Upper lobe of right lung (tissue), 1 donor: ENCODE measurements at places on chromosomes 11 and 22. TPM values are rescaled to one million over a fixed set of nuclear protein-coding genes. Genes with fewer than 3 reads are reported as not detected.

Gene MPZL3
- total RNA-seq = 11.8 TPM

Gene BEST1
- 9.6 TPM for total RNA-seq

Gene SESN3
- total RNA-seq = 43.5 TPM

GRCh38 chr11:121330614-121331435, 38.3 kb downstream of the SC5D start:
- H3K36me3 ChIP-seq = no peaks in the 10 kb centered on the region
- H3K4me3 ChIP-seq = no peak overlapping the region
- no peak for DNase-seq
- H3K27ac ChIP-seq = no peak overlapping the region
- H3K27me3 ChIP-seq = peaks cover 7% of the 10 kb centered on the region

GRCh38 chr11:29161191-29161590, 855.6 kb downstream of the KCNA4 start:
- H3K4me1 ChIP-seq = no peaks in the 10 kb centered on the region
- no peak overlapping the region for H3K4me3 ChIP-seq
- no peak overlapping the region for H3K27ac ChIP-seq
- H3K36me3 ChIP-seq = no peaks in the 10 kb centered on the region

DNA sequence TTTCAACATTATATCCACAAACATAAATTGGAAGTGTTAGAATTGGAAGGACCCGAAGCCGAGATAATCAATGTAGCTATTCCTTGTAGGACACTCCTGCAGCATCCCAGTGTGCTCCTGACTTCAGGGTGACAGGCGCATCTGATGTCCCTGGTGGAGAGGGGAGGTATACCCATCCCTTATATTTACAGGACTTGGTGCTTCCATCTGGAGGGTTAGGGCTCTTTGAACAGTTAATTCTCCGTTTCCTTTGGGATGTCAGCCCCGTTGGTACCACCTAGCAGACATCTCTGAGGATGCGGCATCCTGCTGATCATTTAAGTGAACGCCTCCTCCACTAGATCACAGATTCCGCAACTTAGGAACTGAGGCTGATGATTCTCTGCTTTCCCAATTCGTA, 451.3 kb downstream of the OPCML start:
- no peak overlapping the region for H3K4me3 ChIP-seq
- peaks cover 5% of the 10 kb centered on the region for H3K4me1 ChIP-seq
- H3K36me3 ChIP-seq = no peaks in the 10 kb centered on the region
- no peak for DNase-seq
- H3K27ac ChIP-seq = no peak overlapping the region

DNA sequence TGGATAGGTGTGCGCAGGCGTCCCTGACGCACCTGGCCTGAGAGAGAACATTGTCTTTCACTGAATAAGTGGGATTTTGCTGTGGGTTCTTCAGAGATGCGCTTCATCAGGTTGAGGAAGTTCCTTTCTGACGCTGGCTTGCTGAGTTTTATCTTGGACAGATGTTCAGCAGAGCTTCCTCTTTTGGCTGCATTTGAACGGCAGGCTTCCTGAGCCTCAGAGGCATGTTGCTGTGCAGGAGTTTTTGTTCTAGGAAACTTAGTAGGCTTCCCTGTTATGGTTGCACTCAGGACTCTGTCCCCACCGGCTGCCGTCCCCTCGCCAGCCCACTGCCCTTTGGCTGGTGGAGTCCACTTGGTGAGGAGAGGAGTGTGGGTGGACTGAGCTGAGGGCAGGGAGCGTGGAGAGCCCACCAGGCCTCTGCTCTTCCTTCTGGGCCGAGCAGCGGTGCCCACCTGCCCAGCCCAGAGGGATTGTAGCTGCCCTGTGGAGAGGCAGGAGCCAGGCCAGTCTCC, 17.2 kb downstream of the FRMD8 start:
- H3K4me1 ChIP-seq = peaks cover 9% of the 10 kb centered on the region
- no peak for DNase-seq
- no peak overlapping the region for H3K4me3 ChIP-seq
- peaks cover 79% of the 10 kb centered on the region for H3K36me3 ChIP-seq

- H3K4me1 ChIP-seq = peaks cover 20% of the 10 kb centered on the region
- no peaks in the 10 kb centered on the region for H3K36me3 ChIP-seq
- no peak overlapping the region for H3K27ac ChIP-seq
- H3K4me3 ChIP-seq = no peak overlapping the region
These were observed 74.7 kb downstream of the C11orf58 start for GRCh38 chr11:16813126-16813525.

Gene SCUBE1
- 36.0 TPM for total RNA-seq

DNA sequence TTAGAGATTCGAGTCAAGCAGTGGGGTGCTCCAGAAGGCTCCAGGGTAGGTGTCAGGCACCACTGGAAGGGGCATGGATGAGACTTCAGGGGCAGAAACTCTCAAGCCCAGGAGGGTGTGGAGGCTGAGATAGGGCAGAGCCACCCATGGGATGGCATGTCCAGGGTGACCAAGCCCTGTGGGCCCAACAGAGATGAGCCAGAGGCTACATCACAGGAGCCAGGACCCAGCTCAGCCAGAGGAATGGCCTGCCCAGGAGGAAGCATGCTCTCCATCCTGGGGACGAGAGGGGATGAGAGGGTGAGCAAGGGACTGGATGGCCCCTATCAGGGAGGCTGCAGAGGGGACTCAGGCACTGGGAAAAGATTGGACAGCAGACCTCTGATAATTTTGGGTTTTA, 42.8 kb downstream of the SLCO2B1 start:
- peaks cover 28% of the 10 kb centered on the region for H3K4me1 ChIP-seq
- no peak overlapping the region for H3K4me3 ChIP-seq
- H3K27me3 ChIP-seq = no peaks in the 10 kb centered on the region
- peak; percentile 40 for DNase-seq
- no peaks in the 10 kb centered on the region for H3K36me3 ChIP-seq

- no peaks in the 10 kb centered on the region for H3K36me3 ChIP-seq
- peaks cover 25% of the 10 kb centered on the region for H3K4me1 ChIP-seq
- H3K4me3 ChIP-seq = no peak overlapping the region
- H3K27ac ChIP-seq = no peak overlapping the region
- DNase-seq = no peak
These were observed 1.8 kb upstream of the TALDO1 start for GRCh38 chr11:745428-745827.

- H3K4me3 ChIP-seq = no peak overlapping the region
- H3K36me3 ChIP-seq = no peaks in the 10 kb centered on the region
- H3K4me1 ChIP-seq = no peaks in the 10 kb centered on the region
- H3K27ac ChIP-seq = no peak overlapping the region
- no peaks in the 10 kb centered on the region for H3K27me3 ChIP-seq
These were observed 33.8 kb upstream of the WNT11 start for GRCh38 chr11:76240161-76240540.

Gene OR10A2
- not detected for total RNA-seq

Gene TBC1D10A
- 29.6 TPM for total RNA-seq

DNA sequence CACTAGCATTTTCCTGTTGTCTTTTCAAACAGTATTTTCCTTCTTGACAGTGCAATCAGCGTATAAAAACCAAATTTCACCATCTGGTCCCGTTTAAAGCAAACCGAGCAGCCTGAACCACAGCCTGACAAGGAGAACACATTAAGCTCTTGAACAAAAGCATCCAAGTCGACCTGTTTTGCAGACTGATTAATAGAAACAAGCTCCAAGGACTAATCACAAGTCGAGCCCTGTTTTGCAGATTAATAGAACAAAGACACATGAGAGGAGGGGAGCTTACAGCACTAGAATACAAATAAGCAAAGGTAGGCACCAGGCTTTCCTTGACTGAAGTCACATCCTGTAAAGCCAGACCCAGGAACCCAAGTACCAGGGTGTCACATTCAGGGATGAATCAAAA, 104.8 kb downstream of the MPPED2 start:
- H3K36me3 ChIP-seq = no peaks in the 10 kb centered on the region
- H3K4me3 ChIP-seq = no peak overlapping the region
- no peaks in the 10 kb centered on the region for H3K4me1 ChIP-seq
- no peak overlapping the region for H3K27ac ChIP-seq
- DNase-seq = no peak

Gene APOA1
- 5.4 TPM for total RNA-seq

GRCh38 chr11:69492201-69492991, 10.9 kb downstream of the LINC01488 start:
- H3K4me3 ChIP-seq = no peak overlapping the region
- no peaks in the 10 kb centered on the region for H3K27me3 ChIP-seq
- peaks cover 18% of the 10 kb centered on the region for H3K4me1 ChIP-seq
- H3K27ac ChIP-seq = no peak overlapping the region
- no peaks in the 10 kb centered on the region for H3K36me3 ChIP-seq

GRCh38 chr22:22019659-22020424, 37.3 kb upstream of the TOP3B start:
- no peak overlapping the region for H3K4me3 ChIP-seq
- H3K36me3 ChIP-seq = no peaks in the 10 kb centered on the region
- H3K27ac ChIP-seq = no peak overlapping the region
- DNase-seq = no peak
- H3K27me3 ChIP-seq = no peaks in the 10 kb centered on the region

GRCh38 chr11:121577106-121577848, 124.5 kb upstream of the SORL1-AS1 start:
- no peak for DNase-seq
- H3K27ac ChIP-seq = no peak overlapping the region
- H3K4me3 ChIP-seq = no peak overlapping the region
- H3K36me3 ChIP-seq = no peaks in the 10 kb centered on the region
- H3K27me3 ChIP-seq = no peaks in the 10 kb centered on the region

DNA sequence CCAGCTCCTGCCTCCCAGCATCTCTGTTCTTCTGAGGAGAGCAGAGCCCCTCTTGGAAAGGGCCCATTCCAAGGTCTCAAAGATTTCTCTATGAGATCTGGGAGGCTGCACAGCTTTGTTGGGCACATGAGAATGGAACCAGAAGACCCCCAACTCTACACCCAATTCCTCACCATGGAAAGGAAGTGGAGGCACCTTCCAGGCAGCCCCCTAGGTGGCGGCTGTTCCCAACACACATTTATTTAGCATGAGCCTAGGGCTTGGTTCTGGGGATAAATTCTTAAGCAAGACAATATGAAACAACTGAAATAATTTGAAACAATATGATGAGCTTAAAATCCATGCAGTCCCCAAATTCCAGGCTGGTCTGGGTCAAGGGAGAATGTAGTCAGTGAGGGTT, 100.4 kb downstream of the TIMP3 start:
- DNase-seq = no peak
- H3K4me1 ChIP-seq = no peaks in the 10 kb centered on the region
- H3K4me3 ChIP-seq = no peak overlapping the region
- no peaks in the 10 kb centered on the region for H3K27me3 ChIP-seq
- H3K27ac ChIP-seq = no peak overlapping the region
- no peaks in the 10 kb centered on the region for H3K36me3 ChIP-seq

DNA sequence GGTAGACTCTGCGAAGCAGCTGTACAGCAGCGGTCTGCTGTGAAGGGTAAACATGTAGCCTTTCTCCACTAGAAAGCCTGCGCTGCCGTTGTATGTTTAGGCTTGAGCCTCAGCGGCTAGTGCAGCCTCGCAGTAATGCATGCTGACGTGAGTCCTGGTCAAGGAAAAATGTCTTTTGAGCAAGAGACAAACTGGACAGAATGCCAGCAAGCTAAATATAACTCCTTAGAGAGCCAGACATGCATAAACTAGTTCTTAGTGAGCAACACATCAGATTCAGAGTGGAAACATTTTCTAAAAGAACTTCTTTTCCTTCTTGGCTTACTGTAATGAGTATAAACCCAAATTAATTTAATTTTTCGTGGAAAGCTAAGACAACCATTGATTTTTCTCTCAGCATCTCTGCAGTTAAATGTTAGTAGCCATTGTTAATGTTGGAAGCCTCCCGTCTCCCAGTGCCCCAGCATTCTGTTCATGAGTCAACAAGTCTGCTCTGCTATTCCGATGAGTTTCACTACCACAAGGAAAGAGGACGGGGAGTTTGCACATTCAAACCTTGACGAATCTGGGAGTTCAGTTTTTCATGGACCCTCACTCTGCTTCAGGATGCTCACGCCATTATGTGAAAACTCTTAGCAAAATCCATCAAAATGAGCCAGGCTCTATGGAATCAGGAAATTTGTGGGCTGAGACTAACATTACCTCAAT, 51.4 kb downstream of the JAM3 start:
- H3K36me3 ChIP-seq = no peaks in the 10 kb centered on the region
- no peak for DNase-seq
- peak overlapping the region; percentile 74 for H3K27ac ChIP-seq
- H3K27me3 ChIP-seq = peaks cover 12% of the 10 kb centered on the region
- peaks cover 16% of the 10 kb centered on the region for H3K4me1 ChIP-seq
- peak overlapping the region; percentile 15 for H3K4me3 ChIP-seq

GRCh38 chr22:18066181-18066859, 11.5 kb upstream of the PEX26 start:
- no peak overlapping the region for H3K4me3 ChIP-seq
- H3K36me3 ChIP-seq = no peaks in the 10 kb centered on the region
- H3K4me1 ChIP-seq = no peaks in the 10 kb centered on the region
- peaks cover 17% of the 10 kb centered on the region for H3K27me3 ChIP-seq
- H3K27ac ChIP-seq = no peak overlapping the region

GRCh38 chr22:29080106-29080975, 7.5 kb downstream of the KREMEN1 start:
- no peaks in the 10 kb centered on the region for H3K36me3 ChIP-seq
- DNase-seq = no peak
- no peak overlapping the region for H3K4me3 ChIP-seq
- peak overlapping the region; percentile 13 for H3K27ac ChIP-seq
- H3K27me3 ChIP-seq = no peaks in the 10 kb centered on the region

DNA sequence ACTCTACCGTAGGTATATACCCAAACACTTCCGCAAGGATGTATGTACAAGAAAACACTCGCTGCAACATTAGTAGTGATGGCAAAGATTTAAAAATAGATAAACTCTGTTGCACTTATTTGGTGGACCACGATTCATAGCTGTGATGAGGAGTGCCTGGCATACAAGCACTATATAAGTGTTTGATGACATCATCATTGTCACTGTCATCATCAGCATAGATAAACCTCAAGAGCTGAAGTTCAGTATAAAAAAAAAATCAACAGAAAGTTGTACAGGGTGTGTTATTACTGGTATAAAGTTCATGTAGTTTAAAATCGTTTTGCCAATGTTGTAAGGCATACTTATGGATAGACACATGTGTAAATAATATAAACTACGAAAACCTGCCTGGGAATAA, 24.0 kb upstream of the NUP50 start:
- H3K27me3 ChIP-seq = no peaks in the 10 kb centered on the region
- H3K4me1 ChIP-seq = no peaks in the 10 kb centered on the region
- no peak overlapping the region for H3K4me3 ChIP-seq
- peaks cover 5% of the 10 kb centered on the region for H3K36me3 ChIP-seq

Gene KREMEN1
- 23.3 TPM for total RNA-seq

- H3K27me3 ChIP-seq = peaks cover 5% of the 10 kb centered on the region
- no peak for DNase-seq
- H3K4me3 ChIP-seq = no peak overlapping the region
- H3K36me3 ChIP-seq = no peaks in the 10 kb centered on the region
- no peak overlapping the region for H3K27ac ChIP-seq
These were observed 916.3 kb downstream of the TBC1D22A start for GRCh38 chr22:47678636-47679287.
